Metanephros (tissue), 2 donors: ENCODE measurements at places on chromosomes 3 and 15. TPM values are rescaled to one million over a fixed set of nuclear protein-coding genes. Genes with fewer than 3 reads are reported as not detected.

VILL gene
- total RNA-seq = 17.9 TPM

GPR87 gene
- 0.12 TPM for total RNA-seq

SLC28A2 gene
- 0.23 TPM for total RNA-seq

NPAP1 gene
- 0.82 TPM for total RNA-seq

CHST2 gene
- 56.3 TPM for total RNA-seq

CHRNA7 gene
- 5.0 TPM for total RNA-seq

PPP1R14D gene
- not detected for total RNA-seq

IQCH gene
- total RNA-seq = 4.8 TPM

TMCO5A gene
- total RNA-seq = not detected

PDCD7 gene
- 19.2 TPM for total RNA-seq

SSR3 gene
- 90.7 TPM for total RNA-seq

MBD4 gene
- 33.9 TPM for total RNA-seq

DLG1 gene
- total RNA-seq = 85.7 TPM

TM6SF1 gene
- total RNA-seq = 12.4 TPM

MAP6D1 gene
- 4.0 TPM for total RNA-seq

ROPN1 gene
- not detected for total RNA-seq

ISG20 gene
- total RNA-seq = 6.2 TPM

GRM7 gene
- 3.3 TPM for total RNA-seq

GOLGA8N gene
- total RNA-seq = 16.7 TPM

TGFBR2 gene
- total RNA-seq = 115 TPM

CCR4 gene
- 0.29 TPM for total RNA-seq

GOLGA6L7 gene
- total RNA-seq = not detected

MNS1 gene
- 2.5 TPM for total RNA-seq

SLC6A1 gene
- 1.6 TPM for total RNA-seq

FBLN2 gene
- total RNA-seq = 34.4 TPM

C3orf49 gene
- total RNA-seq = not detected

GALNT15 gene
- 9.9 TPM for total RNA-seq

GATM gene
- 269 TPM for total RNA-seq

CD200R1 gene
- total RNA-seq = 3.0 TPM

TEX55 gene
- not detected for total RNA-seq

UBP1 gene
- 48.1 TPM for total RNA-seq

SLCO2A1 gene
- total RNA-seq = 17.1 TPM

ZSCAN29 gene
- total RNA-seq = 28.8 TPM

THSD4 gene
- 65.6 TPM for total RNA-seq

DAZL gene
- total RNA-seq = not detected

RASSF1 gene
- 35.8 TPM for total RNA-seq

ILDR1 gene
- total RNA-seq = 6.4 TPM

TSC22D2 gene
- 45.0 TPM for total RNA-seq

PRR20G gene
- not detected for total RNA-seq

AGBL1 gene
- 9.9 TPM for total RNA-seq
